HFFc6 (cell line): ENCODE measurements at places on chromosomes 2 and 18.

- no peak for DNase-seq
Measured at GRCh38 chr2:144130551-144130950, 389.4 kb downstream of the ZEB2 start.

GRCh38 chr2:51711766-51712165 lies 679.8 kb upstream of the NRXN1 start:
- DNase-seq, result no peak

DNA sequence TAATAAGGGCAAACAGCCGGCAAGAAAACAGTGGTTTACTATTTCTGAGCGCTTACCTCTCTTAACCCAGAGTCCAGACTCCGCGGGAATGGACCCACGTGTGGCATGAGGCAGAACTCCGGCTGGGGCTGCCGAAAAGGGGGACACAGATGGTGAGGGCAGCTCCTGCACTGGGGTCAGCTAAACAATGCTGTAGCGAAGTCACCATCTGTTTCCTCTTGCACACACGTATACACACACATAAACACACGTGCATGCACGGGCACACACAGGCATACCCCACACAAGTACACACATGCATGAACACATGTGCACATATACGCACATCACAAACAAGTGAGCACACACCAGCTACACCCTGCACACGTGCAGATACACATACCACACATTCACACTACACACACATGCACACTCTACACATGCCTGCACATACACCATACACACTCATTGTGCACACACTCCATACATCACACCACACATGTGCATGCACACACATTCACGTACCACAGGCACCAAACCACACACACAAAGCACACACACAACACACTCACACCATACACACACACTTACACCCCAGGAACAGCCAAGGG lies 105.9 kb upstream of the ID2 start:
- DNase-seq, result no peak

DNA sequence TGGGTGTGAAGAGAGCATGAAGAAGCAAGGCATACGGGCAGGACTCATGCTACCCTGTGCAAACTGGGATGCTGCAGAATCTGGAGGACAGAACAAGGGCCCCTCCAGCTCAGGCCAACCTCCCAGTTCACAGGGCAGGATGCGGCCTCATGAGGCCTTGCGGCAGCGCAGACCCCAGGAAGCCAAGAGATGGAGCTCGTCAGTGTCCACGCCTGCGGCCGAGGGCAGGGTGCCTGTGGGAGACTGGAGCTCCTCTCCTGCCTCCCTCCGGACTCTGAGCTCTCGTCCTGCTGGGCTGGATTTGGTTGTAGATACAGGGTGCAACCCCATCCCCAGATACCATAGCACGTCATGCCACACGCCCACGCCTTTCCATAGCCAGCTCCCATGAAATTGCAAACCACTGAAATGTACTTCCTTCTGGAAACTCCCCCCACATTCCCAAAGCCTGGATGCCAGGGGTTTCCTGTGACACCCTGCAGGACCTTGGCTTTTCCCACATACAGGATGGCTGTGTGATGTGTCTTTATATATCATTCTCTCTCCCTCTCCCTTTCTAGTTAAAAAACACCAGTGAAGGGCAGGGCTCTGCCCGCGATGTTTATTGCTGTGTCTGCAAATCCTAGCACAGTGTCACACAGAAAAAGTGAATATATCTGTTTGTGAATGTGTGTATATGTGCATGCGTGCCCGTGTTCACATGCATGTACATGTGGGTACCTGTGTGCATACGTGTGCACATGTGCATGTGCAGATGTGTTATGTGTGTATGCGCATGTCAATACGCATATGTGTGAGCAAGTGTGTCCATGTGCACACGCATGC lies 12.3 kb upstream of the SNTG2 start:
- DNase-seq, result no peak

DNA sequence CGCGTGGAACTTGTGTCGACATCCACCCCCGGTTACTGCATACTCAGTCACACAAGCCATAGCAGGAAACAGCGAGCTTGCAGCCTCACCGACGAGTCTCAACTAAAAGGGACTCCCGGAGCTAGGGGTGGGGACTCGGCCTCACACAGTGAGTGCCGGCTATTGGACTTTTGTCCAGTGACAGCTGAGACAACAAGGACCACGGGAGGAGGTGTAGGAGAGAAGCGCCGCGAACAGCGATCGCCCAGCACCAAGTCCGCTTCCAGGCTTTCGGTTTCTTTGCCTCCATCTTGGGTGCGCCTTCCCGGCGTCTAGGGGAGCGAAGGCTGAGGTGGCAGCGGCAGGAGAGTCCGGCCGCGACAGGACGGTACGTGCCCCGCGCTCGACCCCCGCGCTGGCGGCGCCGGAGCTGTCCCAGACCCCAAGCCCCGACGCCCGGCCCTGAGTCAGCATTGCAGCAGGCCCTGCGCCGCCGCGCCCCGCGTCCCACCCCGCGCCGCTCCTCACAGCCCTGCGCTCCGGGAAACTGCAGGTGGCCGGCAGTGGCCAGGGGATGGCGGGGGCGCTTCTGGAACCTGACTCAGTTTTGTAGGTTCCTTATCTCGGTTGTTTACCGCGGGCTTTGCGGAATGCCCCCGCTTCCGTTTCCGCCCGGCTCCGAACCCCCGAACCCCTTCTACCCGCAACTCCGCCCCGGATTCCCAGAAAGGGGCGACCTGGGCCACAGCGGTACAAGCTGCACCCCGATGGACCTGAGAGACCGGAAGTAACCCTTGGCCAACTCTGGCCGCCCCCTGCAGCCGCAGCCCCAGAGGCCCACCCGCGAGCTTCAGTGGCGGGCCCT lies at the start of gene CFLAR:
Gene CFLAR (plus strand): TSS at position 50 of the 844 bp plus-strand sequence. CDS start 13,702 bp downstream, outside the sequence.
- peak; percentile 68 for DNase-seq

- DNase-seq, result peak; percentile 46
Measured at GRCh38 chr2:213216461-213216860, 65.0 kb upstream of the IKZF2 start.

GRCh38 chr2:45438872-45439665 lies 172.0 kb downstream of the SRBD1 start:
- DNase-seq, result no peak

DNA sequence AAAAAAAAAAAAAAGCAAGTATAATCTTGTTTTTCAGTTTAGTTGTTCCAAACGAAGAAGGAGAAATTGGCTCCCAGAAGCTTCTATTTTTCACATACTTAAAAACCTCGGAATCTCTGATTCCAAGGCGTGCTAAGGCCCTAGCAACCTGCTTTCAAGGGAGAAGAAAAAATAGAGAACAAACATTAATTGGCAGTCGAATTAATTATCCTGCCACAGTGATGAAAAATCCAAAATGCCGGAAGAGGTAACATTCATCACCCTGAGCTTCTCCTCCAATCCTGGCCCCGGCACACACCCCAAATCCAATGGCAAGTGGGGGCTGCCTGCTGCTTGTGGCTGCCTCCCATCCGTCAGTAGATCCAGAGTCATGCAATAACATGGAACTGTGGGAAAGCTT lies 250.2 kb upstream of the CHAC2 start:
- no peak for DNase-seq

- DNase-seq, result no peak
Measured at GRCh38 chr2:184114439-184114838, 483.9 kb upstream of the ZNF804A start.

DNA sequence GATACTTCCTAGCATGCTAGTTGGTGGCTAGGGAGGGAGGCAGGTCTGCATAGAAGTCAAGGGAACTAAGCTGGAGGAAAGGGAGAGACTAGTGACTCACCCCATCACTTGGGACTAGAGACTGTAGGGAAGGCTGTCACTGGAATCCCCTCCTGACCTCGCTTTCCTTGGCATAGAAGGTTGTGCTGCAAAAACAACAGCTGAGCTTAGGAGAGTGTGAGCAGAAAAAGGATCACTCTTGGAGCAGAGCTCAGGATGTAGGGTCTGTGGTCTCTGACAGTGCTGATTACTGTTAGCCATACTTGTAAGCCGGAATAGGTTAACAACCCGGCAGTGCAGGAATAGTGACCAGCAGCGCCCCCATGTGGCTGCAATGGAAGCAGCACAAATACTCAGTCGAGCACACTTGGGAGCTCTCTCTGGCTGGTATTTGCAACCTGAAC lies 66.9 kb upstream of the SMAD2 start:
- DNase-seq, result no peak
